ENCODE measurements at places on chromosomes 2 and 18.
A peak's percentile ranks its signal among the peaks of the same experiment; 100 is the strongest.

GRCh38 chr18:74625157-74625556, 27.5 kb downstream of the ZNF407 start:
- DNase-seq, result no peak

- DNase-seq, result no peak
Observed at GRCh38 chr2:20662308-20662937, 4.5 kb upstream of the GDF7 start.

DNA sequence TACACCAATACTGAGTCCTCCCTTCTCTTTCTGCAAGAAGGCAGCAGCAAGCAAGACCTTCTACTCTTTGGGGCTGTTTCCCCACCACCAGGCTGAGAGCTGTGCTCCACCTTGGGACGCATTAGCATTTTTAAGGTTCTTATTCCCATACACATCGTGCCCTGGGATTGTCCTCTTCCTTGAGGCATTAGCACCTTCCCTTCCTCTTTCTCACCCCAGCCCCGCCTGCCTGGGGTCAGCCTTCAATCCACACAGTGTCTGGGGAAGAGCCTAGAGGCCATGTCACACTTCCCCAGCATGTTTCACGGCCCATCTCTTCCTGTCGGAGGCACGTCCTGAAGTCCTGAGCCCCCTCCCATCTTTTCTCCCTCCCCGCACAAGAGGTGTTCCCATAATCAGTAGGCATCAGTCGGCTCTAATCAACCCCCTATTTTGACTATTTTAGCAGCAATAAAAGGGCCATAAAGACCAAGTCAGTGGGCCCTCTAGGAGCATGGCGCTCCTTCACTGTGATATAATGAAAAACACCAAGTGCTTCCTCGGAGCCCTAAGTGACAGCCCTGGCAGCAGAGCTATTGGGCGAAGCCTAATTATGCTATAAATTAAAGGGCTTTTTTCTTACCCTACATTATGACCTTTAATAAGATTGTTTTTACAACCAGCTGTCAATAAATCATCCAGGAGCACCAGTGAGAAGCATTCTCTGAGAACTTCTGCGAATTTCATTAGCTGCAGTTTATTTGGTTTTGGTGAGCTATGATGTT, 55.0 kb upstream of the PKDCC start:
- DNase-seq, result no peak

- no peak for DNase-seq
Observed at GRCh38 chr2:7539760-7540159, 622.5 kb downstream of the RNF144A start.

- no peak for DNase-seq
Observed at GRCh38 chr2:159106109-159106508, 137.7 kb downstream of the TANC1 start.

GRCh38 chr2:13115643-13116042, 398.9 kb downstream of the TRIB2 start:
- no peak for DNase-seq

GRCh38 chr18:58962336-58962735, 97.7 kb downstream of the ZNF532 start:
- no peak for DNase-seq

DNA sequence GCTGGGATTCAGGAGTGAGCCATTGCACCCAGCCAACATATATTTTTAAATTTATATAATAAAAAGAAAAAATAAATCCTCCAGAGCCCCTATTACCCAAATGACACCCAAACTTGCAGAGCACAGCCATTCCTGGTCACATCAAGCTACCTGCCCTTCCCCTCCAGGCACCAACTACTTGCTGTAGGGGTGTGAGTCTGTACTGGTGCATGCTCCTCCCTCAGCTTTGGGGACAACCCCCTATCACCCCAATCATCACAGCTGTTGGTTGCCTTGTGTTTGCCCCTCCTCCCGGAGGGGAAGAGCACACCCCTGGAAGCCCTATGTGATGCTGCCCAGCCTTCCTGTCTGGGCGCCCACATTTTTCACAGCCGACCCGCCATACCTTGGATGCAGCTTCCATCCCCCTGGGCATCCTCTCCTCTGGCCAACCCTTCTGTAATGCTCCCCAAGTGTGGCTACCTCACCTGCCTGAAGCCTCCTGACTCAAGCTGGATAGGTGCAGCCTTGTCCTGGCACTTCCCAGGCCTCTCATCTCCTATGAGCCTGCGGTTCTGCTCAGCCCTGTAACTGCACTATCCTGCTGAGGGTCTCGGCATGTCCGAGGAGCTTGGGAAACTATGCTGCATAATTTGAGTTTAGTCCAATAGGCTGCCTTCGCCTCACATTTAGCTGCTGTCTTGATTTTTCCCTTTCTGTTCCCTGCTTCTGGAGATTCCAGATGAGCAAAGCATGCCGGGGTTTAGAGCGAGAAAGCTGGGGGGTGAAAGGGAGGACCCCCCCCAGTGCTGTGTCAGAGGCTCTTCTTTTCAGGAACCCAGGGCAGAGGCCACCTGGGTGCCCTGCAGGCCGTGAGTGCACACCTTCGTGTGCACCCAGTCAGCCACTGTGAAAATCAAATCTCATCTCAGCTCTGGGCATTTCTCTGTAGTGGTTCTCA, 27.2 kb downstream of the CHST10 start:
- DNase-seq, result no peak

GRCh38 chr2:64698668-64699444, 45.1 kb upstream of the SERTAD2 start:
- no peak for DNase-seq

DNA sequence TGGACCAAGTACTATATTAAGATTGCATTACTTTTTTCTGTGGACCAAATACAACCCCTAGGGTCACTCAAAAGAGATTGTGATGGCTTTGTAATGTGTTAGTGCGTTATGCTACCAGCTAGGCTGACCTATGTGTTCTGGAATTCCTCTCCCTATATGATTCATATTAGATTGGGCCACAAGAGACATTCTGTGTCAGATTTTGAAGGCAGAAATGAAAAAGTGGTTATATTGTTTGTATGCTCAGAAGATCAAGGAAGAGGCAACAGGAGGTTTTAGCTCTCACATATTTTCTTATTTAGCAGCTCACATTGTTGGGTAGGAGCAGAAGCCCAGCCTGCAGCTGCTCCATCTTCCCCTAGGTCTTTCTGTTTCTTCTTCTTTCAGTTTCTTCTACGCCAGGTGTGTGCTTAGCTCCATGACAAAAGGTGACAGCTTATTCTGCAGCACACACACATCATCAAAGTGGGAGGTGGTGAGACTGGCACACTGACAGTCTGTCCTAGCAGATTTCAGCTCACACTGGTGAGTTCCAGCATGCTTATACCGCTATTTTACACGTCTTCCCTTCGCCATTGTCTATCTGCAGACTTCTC, 156.8 kb upstream of the UBE2E3 start:
- DNase-seq, result no peak

GRCh38 chr2:160254189-160254762, 54.2 kb upstream of the ITGB6 start:
- no peak for DNase-seq

GRCh38 chr2:223976635-223977226, 19.5 kb downstream of the MRPL44 start:
- no peak for DNase-seq

GRCh38 chr2:37387148-37387835, 42.9 kb downstream of the QPCT start:
- no peak for DNase-seq

DNA sequence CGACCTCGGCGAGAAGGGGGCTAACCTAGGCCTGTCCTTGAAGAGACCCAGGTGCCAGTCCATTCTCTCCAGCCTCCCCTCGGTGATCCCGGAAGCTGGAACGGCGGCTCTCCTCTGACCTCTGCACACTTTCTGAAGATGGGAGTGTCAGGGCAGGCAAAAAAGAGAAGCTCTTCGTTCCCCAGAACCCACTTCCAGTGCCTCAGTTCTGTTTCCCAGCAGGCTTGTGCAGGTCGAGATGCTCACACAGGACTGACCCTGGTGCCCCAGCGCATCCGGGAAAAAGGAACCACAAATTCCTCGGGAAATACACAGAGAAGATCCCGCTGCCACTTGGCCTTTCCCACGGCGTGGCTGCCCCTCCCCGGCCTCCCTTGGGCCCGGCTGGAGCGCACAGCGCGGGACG, 681 bp upstream of the PTPN18 start:
- no peak for DNase-seq

GRCh38 chr2:51782921-51783765, 751.2 kb upstream of the NRXN1 start:
- no peak for DNase-seq

DNA sequence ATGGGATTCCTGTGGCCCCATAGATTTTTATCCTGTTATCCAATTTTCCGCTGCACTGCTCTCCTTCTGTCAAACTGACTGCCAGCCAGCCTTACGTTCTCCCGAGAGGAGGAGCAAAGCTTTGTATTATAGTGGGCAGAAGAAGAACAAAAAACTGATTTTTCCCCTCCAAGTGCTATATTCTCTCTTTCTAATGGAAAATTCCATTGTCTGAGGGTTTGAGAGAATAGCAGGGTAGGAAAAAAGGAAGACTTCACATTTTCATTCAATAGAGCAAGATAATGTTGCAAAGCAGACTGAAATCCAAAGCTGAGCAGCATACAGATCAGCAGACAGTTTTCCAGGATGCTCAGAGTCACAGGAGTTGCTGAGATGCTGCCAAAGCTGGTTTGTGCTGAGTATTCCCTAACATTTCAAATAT, 238.0 kb downstream of the UBE2E3 start:
- no peak for DNase-seq

DNA sequence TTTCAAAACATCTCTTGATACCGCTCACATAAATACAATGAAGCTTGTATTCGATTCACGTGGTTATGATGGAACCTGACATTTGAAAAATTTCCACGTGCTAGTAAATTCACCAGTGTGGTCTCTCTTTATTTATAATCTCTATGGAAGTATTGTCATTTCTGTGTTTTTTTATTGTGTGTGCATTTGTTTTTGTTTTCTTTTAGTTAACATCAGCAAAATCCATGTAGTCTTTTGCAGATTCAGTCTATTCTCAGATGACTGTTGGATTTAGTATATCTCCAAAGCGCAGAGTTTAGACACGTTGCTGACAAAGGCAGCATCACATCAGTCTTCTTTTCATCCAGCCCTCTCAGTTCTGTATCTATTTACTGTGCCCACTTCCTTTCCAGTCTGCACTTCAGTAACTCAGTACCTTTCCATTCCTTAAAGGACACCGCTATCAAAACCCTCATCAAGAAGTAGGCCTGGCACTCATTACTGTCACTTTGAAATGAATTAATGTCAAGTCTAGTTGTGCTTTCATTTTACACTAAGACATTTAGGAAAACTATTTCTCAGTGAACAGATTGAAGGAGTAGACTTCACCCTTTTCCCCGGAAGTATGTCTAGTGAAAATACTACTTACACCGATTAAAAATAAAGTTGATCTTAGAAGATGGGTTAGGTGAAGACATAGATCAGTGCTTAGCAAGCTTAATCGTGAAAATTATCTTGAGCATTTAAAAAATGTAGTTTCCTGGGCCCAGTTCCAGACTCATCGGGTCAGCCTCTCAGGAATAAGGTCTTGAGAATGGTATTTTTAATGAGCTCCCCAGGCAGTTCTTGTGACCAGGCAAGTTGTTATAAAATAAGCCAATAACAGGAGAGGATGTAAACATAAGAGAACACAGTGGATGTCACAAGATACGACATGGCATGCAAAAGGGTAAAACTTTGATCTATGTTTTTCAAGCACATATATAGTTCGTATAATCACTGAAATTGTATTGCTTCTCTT, 506.8 kb upstream of the ZEB2 start:
- DNase-seq, result no peak

GRCh38 chr18:27609221-27609620, 424.1 kb upstream of the CHST9 start:
- no peak for DNase-seq

DNA sequence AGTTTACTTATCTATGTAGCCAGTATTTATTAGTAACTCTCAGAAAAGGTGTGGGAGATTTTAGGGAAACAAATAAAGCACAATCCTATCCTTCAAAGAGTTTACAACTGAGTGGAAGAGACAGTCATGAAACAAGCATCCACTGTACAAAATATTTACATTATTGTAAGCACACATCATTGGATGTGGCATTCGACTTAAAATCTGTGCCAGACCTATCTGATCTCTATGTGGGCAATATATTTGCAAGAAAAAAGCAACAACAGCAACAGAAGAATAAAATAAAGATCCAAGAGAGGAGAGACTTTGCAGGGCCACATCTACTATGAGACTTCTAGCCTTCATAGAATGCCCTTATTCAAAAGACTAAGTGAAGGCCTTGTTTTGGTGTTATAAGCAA, 882.1 kb upstream of the PIK3C3 start:
- DNase-seq, result no peak

GRCh38 chr2:32714521-32714920, 86.7 kb downstream of the TTC27 start:
- no peak for DNase-seq

GRCh38 chr2:6008726-6009125, 316.5 kb downstream of the SOX11 start:
- no peak for DNase-seq

GRCh38 chr2:66461664-66462500, 27.0 kb downstream of the MEIS1 start:
- no peak for DNase-seq

DNA sequence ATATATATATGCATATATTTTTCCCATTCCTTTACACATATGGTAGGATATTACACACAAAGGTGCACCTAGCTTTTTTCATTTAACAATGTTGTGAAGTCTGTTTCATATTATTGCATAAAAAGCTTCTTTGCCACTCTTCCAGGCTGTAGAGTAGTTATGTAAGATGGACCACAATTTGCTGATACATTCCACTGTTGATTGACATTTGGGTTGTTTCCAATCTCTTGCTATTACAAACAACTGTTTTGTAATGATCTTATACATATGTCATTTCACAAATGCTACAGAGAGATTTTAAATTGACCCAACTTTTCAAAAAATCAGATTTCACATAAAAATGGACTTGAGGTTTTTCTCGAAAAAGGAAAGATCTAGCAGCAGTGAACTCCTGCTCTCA, 301.4 kb downstream of the CDCA7 start:
- DNase-seq, result no peak

DNA sequence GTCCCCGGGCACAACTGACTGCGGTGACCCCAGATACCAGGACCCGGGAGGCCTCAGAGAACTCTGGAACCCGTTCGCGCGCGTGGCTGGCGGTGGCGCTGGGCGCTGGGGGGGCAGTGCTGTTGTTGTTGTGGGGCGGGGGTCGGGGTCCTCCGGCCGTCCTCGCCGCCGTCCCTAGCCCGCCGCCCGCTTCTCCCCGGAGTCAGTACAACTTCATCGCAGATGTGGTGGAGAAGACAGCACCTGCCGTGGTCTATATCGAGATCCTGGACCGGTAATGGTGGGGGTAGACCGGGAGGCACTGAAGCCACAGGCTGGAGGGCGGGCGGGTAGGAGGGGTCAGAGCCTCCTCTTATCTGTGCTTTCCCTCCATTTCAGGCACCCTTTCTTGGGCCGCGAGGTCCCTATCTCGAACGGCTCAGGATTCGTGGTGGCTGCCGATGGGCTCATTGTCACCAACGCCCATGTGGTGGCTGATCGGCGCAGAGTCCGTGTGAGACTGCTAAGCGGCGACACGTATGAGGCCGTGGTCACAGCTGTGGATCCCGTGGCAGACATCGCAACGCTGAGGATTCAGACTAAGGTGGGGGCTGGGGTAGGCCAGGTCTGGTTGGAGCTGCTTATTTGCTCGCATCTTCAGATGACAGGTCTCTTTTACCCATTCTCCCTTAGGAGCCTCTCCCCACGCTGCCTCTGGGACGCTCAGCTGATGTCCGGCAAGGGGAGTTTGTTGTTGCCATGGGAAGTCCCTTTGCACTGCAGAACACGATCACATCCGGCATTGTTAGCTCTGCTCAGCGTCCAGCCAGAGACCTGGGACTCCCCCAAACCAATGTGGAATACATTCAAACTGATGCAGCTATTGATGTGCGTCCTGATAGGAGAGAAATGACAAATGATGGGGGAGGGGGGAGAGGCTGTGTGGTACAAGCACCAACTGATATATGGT, 780 bp downstream of the HTRA2 start:
- peak; percentile 16 for DNase-seq
